ENCODE measurements at places on chromosomes 3 and 15. TPM values are rescaled to one million over a fixed set of nuclear protein-coding genes. Genes with fewer than 3 reads are reported as not detected.
A peak's percentile ranks its signal among the peaks of the same experiment; 100 is the strongest.

DNA sequence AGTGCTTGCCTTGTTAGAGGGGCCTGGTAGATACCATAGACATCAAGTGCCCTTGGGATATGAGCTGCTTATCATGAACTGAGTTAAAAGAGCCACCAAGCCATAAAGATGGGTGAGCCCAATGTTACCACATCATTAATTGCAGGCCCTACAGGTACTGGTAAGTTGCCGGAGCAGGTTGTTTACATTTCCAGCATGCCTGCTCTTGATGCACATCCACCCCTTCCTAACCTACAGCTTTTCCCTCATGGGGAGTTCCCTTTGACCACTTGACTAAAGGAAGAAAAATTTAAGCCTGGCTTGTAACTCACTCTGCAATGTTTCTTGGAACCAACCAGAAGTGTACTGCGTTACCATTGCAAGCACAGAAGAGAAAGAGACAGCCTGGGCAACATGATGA lies 24.7 kb upstream of the ULK4 start:
- DNase-seq: no peak

NOX5 gene
- 0.56 TPM for total RNA-seq

TM4SF4 gene
- total RNA-seq: 0.65 TPM

NR2E3 gene
- total RNA-seq: not detected

ZNF662 gene
- total RNA-seq: 9.9 TPM

CCK gene
- total RNA-seq: not detected

GRCh38 chr3:78940128-78940527 lies 827.7 kb downstream of the ROBO1 start:
- no peak for DNase-seq

LOXL1 gene
- 9.7 TPM for total RNA-seq

- DNase-seq: no peak
Measured at GRCh38 chr15:83695246-83695645, 41.3 kb downstream of the ADAMTSL3 start.

PLXNA1 gene
- total RNA-seq: 27.4 TPM

DNA sequence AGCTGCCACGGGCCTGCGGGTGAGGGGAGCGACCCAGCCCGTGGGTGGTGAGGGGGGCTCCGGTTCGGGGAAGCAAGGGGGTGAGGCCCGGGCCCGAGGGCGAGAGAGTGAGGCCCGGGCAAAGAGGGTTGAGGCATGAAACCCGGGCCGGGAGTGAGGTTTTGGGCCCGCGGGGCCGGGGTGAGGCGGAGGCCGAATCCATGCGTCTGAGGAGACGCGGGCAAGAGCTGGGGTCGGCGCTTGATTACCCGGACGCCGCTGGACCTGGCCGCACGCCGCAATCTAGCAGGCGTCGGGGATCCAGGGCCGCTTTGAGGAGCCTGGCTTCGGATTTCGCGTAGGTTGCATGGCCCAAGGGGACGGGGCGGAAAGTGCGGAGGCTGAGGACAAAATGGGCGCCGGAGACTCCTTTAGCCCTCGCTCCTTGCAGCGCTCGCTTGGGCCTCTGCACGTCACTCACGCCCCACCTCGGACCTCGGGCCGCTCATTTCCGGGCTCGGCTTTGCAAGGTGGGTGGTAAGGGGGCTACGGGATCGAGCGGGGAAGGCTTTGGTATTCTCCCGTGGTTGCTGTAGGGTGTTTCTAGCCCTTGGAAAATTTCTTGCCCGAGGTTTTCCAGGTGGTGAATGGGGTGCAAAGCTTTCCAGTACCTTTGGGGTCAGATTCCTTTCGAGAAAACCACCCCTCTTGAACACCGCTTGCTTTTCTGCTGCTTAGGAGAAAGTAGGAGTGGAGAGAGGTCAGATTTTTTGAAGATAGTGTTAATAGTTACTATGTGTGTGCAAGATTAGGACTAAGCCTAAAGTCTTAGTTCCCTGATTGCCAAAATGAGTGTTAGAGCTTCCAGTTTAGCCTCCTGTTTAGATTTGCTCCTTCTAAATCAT lies 827 bp downstream of the SLC25A36 start:
- DNase-seq: peak; percentile 27

DNA sequence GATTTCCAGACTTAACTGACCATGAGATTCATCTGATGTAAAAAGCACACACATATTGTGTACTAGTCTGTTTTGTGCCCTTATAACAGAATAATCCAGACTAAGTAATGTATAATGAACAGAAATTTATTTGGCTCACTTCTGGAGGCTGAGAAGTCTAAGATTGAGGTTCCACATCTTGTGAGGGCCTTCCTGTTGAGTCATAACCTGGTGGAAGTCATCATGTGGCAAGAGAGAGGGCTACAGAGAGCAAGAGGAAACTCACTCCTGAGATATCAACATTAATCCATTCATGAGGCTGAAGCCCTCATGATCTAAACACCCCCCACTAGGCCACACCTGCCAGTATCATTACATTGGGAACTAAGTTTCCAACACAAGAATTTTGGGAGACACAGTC lies 977.6 kb downstream of the MCTP2 start:
- DNase-seq: no peak

APOD gene
- total RNA-seq: 1,610 TPM

DNA sequence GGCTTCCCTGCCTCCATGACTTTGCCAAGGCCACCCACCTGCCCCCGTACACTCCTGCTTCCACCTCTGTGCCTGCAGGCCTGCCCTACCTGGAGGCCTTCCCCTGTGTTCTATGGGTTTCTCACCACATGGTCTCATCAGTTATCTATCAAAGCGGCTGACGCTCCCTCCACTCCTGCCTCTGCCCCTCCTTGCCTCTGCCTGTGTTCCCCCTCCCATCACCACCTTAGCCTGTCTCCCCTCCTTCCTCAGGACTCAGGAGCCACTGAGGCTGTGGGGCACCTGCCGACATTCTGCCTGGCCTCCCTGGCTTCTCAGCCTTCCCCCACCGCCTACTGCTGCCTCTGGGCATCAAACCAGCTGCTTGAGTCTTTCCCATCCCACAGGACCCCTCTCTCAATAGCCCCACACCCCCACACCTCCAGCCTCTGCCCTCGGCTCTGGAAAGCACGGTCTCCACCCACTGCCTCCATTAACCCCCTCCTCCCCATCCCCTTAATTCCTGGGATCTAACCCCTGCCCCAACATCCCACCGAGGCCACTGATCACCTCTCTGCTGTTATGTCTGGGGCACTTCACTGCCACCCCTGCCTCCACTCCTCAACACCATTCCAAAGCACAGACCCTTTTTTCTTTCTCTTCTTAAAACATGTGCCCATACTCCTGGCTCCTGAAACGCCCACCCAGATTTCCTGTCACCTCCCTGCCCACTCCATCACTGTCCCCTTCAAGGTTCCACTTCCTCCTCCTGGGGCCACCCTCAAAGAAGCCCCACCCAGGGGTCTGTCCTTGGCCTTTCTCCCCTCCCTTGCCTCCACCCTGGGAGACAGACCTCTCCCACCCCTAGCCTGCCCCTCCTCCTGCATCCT lies 24.4 kb upstream of the CYP11A1 start:
- DNase-seq: no peak

SLC28A2 gene
- total RNA-seq: not detected

RAD51 gene
- not detected for total RNA-seq

DNA sequence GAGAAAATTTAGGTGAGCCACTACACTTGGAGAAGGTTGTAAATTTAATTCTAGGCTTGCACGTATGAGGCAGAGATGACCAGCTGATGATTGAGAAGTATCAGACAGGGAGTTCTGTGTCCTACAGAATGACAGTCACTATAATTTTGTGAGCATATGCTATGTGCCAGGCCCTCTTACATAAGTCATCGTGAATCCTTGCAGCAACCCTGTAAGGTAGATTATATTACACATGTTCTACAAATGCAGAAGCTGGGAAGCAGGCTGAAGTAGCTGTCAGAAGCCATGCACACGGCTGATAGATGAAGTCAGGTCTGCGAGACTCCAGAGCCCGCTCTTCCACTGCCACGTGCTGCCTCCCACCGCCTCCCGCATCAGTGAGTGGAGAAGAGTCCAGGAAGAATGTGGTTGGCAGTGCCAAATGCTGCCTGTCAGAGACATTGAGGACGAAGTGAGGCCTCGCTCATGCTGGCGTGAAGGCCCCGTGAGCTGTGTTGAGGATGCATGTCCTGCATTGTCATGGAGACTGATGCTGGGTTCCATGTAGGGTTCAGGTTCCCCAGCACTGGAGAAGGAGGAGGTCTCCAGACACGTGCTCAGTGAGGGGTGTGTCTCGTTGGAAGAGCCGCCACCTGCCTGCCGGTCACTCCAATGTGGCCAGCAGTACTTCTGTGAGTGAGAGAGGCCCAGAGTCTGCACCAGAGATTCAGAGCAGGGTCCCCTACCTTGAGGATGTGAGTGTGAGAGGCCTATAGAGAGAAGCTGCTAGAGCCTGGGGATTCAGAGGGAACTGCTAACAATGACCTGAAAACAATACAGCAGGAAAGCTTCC lies 123.3 kb upstream of the PLXNA1 start:
- DNase-seq: no peak

GRCh38 chr15:29067949-29068348 lies 182.2 kb downstream of the APBA2 start:
- no peak for DNase-seq

NAA80 gene
- total RNA-seq: 4.3 TPM

DNA sequence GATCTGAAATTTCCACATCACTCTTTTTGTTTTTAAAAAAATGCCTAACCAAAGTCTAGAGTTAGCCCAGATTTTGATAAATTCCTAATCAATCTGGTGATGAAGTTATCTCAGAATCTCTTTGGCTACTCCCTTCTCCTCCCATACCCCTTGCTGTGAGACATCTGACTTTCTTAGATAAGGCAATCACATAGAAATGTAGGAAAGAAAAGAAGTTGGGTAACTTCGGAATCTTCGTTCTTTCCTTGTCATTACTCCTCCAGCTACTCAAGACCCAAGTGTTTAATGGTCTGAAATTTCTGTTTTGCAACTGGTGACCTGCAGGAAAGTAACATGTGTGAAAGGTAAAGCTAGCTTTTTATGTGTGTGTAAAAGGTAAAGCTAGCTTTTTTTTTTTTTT lies 37.8 kb downstream of the MYL3 start:
- DNase-seq: no peak

SEMA3F gene
- 18.3 TPM for total RNA-seq

MUC4 gene
- total RNA-seq: not detected

DNA sequence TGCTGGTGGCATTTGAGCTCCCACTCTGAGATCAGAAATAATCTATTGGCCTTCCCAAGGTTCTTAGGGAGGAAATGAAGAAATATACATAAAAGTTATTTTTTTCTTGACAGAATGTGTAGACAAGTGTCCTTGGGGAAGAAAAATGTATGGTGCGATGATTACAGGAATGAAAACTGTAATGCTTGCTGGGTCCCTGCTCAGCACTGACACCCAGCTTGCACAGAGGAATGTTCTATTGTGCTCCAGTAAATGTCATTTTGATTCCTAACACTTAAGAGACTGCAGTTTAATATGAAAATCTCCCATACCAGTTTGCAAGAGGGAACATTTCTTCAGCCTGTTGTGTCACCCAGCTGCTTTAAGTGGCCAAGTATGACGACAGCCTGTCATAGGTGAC lies 271.3 kb upstream of the TPM1 start:
- DNase-seq: no peak

USP3 gene
- total RNA-seq: 66.2 TPM

B3GALNT1 gene
- total RNA-seq: 6.3 TPM

DNA sequence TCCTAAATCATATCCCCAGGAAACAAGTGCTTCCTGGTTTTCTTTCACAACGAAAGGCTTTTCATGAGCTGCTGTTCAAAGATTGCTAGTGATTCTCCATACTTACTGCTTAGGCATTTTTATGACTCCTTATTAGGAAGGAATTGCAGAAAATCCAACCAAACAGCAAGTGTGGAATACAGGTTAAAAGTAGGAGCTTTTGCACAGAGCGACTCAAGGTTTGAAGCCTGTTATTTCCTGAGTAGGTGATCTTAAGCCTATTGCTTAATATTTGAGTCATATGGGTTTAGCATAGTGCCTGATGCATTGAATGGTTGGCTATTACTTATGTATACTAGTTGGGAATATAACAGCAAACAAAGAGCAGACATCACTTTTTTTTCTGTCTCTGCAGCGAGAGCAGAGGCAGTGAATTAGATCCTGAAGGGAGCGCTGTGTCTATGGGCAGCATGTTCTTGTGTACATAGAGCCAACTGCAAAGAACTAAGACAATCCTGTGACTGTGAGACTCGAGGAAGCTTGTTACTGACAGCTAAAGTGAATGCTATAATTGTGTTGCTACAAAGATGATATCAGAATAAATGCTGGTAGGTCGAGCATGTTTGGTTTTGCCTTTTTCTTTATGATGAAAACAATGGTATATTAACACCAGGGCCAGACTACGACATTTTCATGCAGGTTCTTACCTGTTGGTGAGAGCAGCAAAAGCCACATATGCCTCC lies 6.3 kb downstream of the TM4SF1 start:
- no peak for DNase-seq

DNA sequence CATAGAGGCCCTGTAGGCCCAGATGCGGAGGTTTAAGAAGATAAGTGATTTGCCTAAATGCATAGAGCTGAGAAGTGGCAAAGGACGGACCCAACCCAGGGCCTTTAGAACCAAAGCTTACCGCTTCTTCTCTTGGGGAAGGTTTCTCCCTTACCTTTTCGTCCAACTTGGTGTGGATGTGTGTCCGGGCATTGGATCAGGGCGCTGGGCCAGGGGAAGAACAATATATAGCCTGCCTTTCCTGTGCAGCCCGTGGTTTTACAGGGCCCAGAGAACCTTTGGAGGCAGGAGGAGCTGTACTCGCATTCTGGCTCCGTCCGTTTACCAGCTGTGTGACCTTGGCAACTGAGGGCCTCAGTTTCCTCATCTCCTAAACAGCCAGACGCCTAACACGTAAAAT lies 686 bp upstream of the P3H2 start:
- no peak for DNase-seq

GRCh38 chr15:35740761-35741160 lies 194.8 kb upstream of the DPH6 start:
- DNase-seq: no peak

DNA sequence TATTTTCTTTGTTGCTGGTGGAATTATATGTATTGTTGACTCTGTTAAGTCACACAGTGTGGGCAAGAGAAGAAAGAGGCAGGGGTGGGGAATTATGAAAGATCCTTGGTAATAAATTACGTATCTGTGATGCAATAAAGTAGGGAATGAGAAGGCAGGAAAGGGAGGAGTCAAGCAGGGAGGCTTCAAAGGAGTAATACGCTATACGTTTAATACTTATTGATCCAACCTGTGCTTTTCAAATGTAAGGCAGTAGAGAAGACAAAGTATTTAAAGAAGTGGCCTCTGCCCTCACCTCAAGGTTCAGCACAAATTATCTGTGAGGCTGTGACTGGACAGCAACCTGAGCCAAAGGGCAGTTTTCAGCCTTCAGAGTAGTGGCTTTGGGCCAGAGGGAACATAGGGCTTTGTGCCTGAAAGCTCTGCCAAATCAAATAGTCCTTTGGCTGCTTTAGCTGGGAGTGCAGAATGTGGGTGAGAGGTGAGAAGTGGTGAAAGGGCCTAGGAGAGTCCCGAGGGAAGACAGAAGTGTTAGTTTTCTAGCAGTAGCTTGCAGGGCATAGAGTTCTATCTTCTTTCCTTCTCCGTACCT lies 1.2 kb upstream of the PLIN1 start:
- DNase-seq: no peak

MYZAP gene
- 13.1 TPM for total RNA-seq

ATP10A gene
- total RNA-seq: 14.1 TPM

MYL3 gene
- total RNA-seq: 3.9 TPM

- DNase-seq: no peak
Measured at GRCh38 chr3:149609595-149609994, 48.2 kb downstream of the WWTR1 start.
